ENCODE measurements at places on chromosomes 7 and 10. TPM values are rescaled to one million over a fixed set of nuclear protein-coding genes. Genes with fewer than 3 reads are reported as not detected.

DNA sequence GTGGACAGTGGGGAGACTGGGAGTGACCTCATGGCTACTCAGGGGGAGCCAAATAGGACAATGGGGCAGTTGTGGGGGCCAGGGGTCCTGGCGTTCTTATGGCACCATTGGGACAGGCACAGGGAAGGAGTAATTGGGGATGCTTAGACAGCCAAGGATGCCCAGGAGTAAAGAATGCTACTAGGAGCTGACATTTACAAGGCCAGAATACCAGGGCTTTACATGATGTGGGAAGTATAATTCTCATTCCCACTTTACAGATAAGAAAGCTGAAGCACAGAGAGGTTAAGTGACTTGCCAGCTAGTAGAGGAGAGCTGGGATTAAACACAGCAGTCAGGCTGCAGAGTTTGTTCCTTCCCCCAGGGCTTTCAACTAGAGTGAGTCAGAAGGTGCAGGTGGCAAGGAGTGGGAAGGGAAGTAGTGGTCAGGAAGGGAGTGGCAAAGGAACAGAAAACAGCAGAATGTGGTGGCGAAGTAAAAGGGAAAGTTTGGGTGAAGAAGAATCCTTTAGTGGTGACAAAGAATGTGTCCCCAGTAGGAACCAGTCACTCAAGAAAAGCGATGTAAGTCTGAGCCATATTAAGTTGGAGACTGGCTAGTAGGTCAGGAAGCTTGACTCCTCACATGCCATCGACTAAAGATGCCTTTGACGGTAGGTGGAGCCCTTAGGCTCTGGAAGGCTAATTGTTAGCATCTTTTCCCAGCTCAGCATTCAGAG, 32.8 kb downstream of the CPVL start:
- no peak for DNase-seq
- H3K4me3 ChIP-seq, result no peak overlapping the region
- H3K4me1 ChIP-seq, result no peaks in the 10 kb centered on the region
- peaks cover 15% of the 10 kb centered on the region for H3K27me3 ChIP-seq

GRCh38 chr7:147033641-147034040, 917.0 kb downstream of the CNTNAP2 start:
- no peaks in the 10 kb centered on the region for H3K36me3 ChIP-seq
- DNase-seq, result no peak
- peaks cover 2% of the 10 kb centered on the region for H3K4me1 ChIP-seq
- no peak overlapping the region for H3K4me3 ChIP-seq

GRCh38 chr10:75094465-75094864, 17.0 kb upstream of the SAMD8 start:
- no peak overlapping the region for H3K27ac ChIP-seq
- no peak overlapping the region for H3K4me3 ChIP-seq
- no peak for DNase-seq
- no peaks in the 10 kb centered on the region for H3K4me1 ChIP-seq

DNA sequence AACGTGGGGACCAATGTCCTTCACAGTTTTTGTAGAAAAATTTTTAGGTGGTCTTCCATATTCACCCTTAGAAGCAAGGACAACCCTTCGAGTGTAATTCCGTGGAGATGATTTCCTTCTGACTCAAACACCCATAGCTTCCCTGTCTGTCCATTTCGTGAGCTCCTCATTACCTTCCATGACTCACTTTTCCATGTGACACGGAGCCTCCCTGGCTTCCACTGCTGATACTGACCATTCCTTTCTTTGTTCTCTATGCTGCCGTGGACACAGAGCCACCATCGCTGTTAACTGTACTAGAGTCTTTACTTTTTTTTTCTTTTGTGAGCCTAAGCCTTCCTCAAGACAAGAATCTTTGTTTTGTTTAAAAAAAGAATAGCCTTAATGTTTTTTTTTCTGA, 12.5 kb upstream of the ARMS2 start:
- H3K4me1 ChIP-seq, result no peaks in the 10 kb centered on the region
- no peak for DNase-seq
- H3K27me3 ChIP-seq, result no peaks in the 10 kb centered on the region
- no peak overlapping the region for H3K4me3 ChIP-seq
- no peaks in the 10 kb centered on the region for H3K36me3 ChIP-seq

- peaks cover 24% of the 10 kb centered on the region for H3K36me3 ChIP-seq
- H3K27me3 ChIP-seq, result no peaks in the 10 kb centered on the region
- peak; percentile 91 for DNase-seq
- H3K27ac ChIP-seq, result no peak overlapping the region
- H3K4me3 ChIP-seq, result peak overlapping the region; percentile 89
Measured at GRCh38 chr7:149459540-149460452, 1.1 kb downstream of the ZNF777 start.

Gene PCLO
- polyA plus RNA-seq, result 0.51 TPM

Gene PPP1R3C
- 11.5 TPM for polyA plus RNA-seq

Data from SK-N-SH (cell line).